NCI-H1436 treated with DMSO at 0.1 percent for 48 hours (cell line): ENCODE measurements at places on chromosomes 3 and 15.

DNA sequence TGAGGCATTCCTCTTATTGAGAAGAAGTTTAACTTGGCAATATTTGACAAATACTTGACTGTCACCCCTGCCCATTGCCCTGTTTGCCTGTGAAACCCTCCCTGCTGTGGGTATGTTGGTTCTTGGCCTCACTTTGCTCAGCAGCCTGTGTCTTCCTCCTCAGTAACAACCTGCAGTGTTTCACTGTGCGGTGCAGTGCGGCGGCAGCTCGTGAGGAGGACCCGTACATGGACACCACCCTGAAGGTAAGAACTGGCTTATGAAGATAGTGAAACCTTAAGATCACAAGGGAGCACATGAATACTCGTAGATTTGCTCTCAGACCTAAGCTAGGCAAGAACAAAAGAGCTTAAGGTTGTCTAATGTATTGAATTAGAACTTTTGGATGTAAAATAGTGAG is 21.0 kb downstream of the HPS3 start:
- no peak for DNase-seq

DNA sequence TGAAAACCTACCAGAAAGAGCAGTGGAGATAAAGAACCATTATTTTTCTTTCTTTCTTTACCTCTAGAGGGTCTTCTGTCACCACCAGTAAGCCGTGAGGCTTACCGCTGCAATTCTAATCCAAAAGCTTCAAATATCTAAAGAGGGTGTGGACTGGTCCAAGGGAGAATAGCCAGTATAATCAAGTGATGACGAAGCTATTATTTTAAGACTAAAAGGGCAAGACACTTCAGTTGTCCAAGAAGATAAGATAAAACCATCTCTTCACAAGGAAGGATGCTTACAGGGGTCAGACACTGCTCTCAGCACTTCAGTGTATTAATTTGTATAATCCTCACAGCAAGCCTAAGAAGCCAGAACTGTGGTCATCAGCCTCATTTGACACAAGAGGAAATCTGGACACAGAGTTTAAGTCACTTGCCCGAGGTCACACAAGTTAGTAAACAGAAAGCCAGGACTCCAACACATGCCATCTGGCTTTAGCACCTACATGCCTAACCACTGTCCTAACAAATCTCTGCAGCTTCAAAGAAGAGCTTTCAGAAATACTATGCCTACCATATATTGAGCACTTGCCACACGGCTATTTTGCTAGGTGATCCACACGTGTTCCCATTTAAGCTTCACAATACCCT is 14.6 kb downstream of the HDC start:
- DNase-seq: no peak

- no peak for DNase-seq
Measured at GRCh38 chr15:77507143-77507897, 86.6 kb downstream of the HMG20A start.

DNA sequence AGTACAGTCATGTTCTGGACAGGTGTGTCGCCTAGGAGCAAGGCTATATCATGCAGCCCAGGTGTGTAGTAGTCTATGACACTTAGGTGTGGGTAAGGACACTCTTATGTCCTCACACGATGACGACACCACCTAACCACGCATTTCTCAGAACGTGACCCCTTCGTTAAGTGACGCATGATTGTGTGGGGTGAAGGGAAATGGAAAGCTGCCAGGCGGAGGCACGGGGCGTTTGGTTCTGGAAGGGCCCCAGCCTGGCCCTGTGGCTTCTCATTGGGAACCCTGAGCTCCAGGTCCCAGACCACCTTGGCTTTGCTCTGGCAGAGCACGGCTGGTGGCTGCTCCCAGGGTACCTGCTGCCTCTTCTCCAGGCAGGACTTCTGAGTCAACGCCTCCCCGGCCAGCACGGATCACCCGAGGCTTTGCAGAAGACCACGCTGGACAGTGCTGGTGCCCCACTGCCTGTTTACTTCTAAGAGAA is 39.3 kb downstream of the FBLN2 start:
- no peak for DNase-seq

- no peak for DNase-seq
Measured at GRCh38 chr15:63041974-63042876, at the start of gene TPM1. TPM1 (plus strand) TSS chr15:63042747; CDS start chr15:63042830, 83 bp downstream.

DNA sequence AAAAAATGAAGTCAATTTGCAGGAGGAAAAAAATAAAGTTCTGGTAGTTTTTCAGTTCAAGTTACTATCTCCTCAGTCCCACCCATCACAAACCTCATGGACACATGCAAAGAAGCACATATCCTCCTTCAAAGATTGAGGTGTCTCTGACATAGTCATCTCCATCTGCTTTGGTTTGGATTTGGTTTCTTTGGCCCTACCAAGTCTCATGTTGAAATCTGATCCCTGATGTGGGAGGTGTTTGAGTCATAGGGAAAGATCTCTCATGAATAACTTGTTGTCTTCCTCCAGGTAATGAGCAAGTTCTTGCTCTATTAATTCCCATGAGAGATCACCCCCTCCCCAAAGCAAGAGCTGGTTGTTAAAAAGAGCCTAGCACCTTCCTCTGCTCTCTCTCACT is 446.8 kb downstream of the IGSF11 start:
- no peak for DNase-seq

GRCh38 chr15:41795996-41796856 is 21.9 kb downstream of the MAPKBP1 start:
- no peak for DNase-seq
